ENCODE measurements at places on chromosomes 11 and 22.

- no peak for DNase-seq
These were observed 7.3 kb upstream of the BRSK2 start for GRCh38 chr11:1382429-1382828.

DNA sequence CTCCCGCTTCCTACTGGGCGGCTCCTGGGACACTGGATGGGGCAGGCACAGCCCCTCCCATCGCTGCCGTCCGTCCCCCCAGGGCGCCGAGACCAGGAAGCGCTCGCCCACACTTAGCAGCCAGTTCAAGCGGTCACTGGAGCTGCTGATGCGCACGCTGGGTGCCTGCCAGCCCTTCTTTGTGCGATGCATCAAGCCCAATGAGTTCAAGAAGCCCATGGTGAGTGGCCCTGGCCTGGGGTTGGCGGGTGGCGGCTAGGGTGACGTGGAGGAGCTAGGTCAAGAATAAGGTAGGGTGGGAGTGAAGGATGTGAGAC lies 44.6 kb downstream of the MYO7A start:
- no peak for DNase-seq

DNA sequence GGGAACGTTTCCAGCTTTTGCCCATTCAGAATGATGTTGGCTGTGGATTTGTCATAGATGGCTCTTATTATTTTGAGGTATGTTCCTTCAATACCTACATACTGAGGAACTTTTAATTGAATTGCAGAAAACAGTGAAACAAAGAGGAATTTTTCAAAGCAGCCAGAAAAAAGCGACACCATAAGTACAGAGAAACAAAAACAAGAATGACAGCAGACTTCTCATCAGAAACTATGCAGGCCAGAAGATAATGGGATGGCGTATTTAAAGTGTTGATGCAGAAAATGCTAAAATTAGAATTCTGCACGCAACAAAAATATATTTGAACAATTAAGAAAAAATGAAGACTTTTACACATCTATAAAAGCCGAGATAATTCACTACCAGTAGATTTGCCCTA lies 95.4 kb upstream of the TIMP3 start:
- DNase-seq, result no peak

DNA sequence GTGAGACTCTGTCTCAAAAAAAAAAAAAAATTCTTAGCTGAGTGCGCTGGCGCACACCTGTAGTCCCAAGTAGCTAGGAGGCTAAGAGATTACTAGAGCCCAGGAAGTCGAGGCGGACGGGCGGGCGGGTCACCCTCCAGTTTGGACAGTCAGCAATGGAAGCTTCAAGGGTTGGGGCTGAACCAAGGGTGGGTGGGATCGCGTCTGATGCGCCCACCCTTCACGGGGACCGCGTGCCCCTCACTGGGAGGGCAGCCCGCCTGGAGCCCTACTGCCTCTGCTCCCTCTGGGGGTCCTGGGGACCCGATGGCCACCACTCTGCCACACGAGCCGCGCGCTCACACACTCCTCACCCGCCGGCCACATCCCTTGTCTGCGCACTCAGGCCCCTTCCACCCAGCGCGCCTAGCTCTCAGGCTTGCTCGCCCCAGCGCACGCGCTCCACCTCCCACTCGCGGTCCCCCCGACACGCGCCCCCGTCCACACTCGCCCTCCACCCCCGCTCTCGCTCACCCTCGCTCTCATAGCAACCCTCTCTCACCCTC lies 494 bp downstream of the CHID1 start:
- no peak for DNase-seq

DNA sequence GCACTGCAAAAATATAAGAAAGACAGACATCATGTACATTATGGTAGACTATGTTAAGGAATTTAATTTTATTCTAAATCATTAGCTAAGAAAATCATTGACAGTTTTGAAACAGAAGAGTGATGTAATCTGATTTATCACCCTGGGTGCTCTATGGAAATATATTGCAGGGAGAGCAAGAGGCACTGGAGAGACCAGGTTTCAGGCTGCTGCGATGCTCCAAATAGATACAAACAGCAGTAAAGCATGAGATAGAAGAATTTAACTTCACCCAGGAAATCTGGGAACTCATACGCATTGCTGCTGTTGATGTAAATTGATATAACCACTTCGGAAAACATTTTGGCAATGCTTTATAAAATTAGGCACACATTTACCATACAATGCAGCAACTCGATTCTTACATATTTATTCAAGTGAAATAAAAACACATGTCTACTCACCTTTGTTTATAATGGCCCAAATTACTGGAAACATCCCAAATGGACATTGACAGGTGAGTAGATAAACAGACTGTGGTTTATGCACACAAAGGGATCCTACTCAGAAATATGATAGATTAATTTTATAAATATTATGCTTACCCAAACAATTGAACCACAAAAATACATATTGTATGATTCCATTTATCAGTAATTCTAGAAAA lies 535.1 kb upstream of the CHORDC1 start:
- no peak for DNase-seq

GRCh38 chr11:34250732-34251588 lies 106.8 kb downstream of the ABTB2 start:
- DNase-seq, result peak; percentile 71

DNA sequence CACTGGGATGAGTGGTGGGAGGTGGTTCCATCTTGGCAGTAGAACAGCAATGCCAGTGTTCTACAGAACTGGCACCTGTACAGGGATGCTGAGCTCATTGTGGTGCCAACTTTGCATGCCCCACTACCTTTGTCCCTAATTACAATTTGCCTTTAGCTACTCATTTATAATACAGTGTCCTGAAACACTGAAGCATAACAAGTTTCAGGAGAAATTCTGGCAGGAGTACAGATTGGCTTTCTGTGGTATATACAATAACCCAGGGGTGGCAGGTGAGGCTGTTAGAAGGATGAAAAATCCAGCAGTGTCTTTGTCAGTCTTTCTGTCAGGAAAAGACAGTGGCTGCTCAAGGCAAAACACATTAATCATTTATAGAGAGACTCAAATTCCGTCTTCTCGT lies 240.3 kb downstream of the FAM76B start:
- DNase-seq, result no peak

Data from GM03348 (cell line).